ENCODE measurements at places on chromosomes 2 and 18.

- no peak for DNase-seq
These were observed 28.7 kb downstream of the DYSF start for GRCh38 chr2:71482055-71482454.

- no peak for DNase-seq
These were observed 114.5 kb downstream of the ADCYAP1 start for GRCh38 chr18:1019191-1019590.

DNA sequence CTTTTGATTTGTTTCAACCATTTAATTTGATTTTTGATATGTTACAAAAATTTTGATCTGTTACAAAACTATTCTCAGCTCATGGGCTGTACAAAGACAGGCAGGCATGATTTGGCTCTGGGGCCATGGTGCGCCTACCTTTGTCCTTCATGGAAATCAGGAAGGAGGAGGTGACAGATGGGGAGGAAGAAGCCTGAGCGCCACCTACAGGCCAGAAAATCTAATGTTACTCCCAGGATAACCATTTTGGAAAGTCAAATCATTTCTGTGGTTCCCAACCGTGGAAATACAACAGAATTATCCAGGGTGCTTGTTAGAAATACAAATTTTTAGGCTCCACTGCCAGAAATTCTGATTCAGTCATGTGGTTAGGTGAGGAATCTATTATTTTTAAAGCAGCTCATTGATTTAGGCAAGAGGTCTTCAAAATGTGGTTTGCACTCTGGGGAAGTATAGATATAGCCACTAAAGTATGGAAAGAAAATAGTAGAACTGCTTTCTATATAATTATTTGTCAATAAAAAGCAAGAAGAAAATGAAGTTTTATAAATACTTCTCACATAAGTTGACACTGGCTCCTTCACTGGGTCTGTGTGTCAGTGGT lies 93.9 kb downstream of the EVA1A start:
- DNase-seq, result no peak

DNA sequence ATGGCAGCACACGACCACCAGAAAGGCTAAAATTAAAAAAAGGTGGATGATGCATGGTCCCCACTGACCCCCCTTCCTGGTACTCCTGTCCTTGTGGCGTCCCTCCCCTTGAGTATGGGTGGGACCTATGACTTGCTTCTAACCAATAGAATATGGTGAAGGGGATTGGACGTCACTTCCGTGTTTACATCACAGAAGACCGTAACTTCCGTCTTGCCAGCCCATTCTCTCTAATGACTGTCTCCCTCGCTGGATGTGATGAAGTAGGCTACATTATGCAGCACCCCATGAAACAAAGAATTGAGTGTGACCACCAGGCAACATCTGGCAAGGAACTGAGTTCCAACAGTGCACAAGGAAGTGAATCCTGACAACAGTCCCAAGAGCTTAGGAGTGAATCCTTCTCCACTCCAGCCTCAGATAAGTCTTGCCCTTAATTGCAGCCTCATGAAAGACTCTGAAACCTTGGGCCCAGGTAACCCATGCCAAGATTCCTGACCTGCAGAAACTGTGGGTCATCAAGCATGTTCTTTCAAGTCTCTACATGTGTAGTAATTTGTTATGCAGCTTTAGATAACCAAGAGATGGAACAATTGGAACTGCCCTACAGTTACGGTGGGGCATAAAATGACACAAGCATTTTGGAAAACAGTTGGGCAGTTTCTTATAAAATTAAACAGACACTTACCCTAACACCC lies 80.1 kb upstream of the NPAS2 start:
- no peak for DNase-seq

DNA sequence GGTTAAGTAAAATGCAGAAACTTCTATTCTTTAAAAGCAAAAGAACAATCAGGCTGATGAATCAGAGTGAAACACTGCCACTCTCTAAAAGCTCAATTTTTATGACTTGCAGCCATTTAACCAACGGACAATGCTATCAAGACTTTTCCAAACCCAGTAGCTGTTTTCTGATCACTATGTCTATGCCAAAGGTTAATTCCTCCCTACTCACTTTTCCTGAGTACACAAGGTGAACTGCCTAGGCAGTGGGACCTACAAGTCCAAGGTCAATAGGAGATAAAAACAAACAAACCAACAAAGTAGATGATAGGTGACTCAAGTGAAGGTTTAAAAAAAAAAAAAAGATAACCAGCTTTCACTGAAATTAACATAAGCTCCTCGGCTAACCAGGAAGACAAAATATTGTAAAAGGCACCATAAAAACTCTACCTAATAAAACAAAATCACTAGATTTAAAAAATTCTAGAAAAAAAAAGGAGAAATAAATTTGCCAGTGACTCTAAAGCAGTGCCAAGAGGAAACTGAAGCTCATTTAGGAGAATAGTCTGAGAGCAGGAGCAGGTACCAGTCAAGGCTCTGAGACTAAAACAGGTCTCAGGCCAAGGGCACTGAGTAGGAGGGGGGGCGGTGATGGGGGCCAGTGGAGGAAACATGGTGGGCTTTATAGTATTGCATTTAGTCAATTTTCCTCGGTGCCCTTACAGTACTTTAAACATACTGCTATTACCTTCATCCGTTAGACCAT lies 134.1 kb upstream of the DLGAP1 start:
- no peak for DNase-seq

- DNase-seq, result no peak
These were observed 589.0 kb upstream of the ACVR2A start for GRCh38 chr2:147255812-147256211.

GRCh38 chr18:78743078-78743477 lies 236.5 kb upstream of the SALL3 start:
- DNase-seq, result no peak

GRCh38 chr2:141048951-141049350 lies 1081.9 kb downstream of the LRP1B start:
- DNase-seq, result no peak

DNA sequence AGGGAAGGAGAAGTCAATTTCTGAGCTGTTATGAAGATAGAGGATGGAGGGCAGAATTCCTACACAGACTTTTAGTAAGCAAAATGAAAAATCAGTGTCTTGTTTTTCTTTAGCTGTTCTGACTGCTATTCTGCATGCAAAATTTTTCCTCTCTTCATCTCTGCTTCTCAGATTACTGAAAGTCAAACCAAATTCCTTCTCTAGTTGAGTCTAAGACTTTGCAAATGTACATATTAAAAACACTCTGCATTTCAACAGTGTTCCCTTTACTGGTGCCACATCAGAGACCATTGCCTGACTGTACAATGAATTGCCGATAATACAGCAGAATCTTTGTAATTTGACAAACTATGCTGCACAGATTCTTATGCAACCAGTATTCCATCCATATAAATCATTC lies 198.8 kb downstream of the EXOC6B start:
- DNase-seq, result no peak

DNA sequence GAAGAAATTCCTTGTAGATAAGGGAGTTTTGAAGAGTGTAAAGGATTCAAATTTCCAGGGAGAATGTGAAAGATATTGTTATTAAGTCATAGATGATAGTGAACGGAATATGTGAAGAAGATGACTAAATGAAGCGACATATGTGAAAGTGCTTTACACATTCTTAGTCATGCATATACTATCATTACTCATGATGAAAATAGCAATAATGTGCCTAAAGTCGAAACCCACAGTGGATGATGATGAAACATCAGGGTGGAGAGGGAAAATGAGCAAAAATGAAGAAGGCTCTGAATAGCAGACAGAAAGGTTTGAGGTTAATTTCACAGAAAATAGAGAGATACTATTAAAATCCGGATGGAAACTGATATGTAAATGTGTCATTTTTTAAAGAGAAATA lies 1237.1 kb downstream of the LRP1B start:
- DNase-seq, result no peak

GRCh38 chr2:76008001-76008702 lies 297.4 kb upstream of the GCFC2 start:
- no peak for DNase-seq

DNA sequence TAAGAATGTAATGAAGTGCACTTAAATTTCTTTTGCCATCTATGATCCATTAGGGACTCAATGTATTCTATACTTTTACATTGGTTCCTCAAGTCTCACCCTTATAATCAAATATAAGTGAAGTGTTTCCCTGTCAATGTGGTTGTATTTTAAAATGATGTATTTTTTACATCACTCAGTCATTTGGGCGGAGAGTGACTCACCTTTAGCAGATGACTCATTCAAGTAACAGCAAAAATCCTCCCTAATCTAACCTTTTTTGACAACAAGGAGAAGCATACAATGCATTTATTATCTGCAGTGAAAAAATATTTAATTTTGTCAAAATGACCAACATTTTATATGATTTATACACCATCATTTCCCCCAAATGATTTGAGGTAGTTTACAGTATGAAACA lies 94.4 kb downstream of the FANCL start:
- DNase-seq, result no peak

DNA sequence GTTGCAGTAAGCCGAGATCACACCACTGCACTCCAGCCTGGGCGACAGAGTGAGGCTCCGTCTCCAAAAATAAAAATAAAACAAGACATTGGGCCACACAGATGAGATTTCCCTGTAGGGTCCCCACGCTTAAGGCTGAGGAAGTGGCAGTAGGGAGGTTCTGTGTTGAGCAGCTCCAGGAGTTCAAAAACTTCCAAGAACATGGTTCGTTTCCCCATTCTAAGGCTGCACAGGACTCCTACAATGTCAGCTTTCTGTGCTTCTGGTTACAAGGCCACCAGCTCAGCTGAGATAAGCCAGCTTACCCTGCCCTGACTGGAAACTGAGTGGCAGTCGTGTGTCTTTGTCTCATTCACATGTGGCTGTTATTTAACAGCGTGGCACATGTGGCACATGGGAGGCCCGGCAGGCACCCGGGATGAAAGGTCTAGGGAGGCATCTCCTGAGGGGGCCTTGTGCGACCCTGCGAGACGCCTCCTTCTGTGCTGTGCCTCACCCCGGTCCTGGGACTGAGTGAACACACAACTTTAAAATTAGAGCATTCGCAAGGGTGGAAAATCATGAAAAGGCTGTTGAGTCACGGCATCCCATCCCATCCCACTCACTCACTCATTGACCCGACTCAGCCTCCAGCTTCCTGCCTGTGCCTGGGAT lies 7.7 kb downstream of the ITGB1BP1 start:
- DNase-seq, result no peak

DNA sequence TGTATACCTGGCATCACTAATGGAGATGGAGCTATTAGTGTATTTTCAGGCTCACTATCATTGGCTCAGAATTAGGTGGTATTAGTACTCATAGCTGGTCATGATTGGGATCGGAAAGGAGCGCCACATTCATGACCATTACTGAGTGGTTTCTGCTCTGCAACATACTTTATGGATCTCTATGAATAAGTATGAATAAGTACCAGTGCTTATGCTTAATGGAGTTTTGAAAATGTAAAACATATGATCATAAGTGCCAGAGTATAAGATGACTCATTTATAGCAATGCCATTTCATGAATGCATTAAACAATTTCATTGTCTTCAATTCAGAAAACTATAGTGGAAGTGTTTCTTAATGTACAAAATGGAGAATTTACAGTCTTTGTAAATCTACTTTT lies 156.7 kb downstream of the GALNT3 start:
- DNase-seq, result no peak

- no peak for DNase-seq
These were observed 901.4 kb downstream of the DCDC2C start for GRCh38 chr2:4604767-4605166.

DNA sequence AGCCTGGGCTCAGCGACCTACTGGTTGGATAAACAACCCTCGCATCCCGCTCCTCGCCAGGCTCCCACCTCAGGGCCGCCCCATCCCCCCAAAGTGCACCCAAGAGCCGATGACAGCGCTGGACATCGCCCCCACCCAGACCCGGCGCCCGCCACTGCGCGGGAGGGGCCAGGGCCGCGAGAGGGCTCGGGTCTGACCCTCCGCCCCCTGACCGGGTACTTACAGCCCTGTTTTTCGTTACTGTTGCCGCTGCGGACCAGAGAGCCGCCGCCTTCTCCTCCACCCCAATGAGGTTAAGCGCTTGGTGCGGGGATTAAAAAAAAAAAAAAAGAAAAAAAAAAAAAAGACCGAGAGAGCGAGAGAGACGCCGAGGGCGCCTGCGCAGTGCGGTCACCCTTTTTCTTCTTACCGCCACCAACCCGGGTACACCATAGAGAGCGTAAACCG lies at the start of gene CLASP1:
TSS of gene CLASP1 (minus strand) at position 314 of the 447 bp plus-strand sequence. CDS start 43,567 bp downstream, outside the sequence.
- DNase-seq, result no peak

DNA sequence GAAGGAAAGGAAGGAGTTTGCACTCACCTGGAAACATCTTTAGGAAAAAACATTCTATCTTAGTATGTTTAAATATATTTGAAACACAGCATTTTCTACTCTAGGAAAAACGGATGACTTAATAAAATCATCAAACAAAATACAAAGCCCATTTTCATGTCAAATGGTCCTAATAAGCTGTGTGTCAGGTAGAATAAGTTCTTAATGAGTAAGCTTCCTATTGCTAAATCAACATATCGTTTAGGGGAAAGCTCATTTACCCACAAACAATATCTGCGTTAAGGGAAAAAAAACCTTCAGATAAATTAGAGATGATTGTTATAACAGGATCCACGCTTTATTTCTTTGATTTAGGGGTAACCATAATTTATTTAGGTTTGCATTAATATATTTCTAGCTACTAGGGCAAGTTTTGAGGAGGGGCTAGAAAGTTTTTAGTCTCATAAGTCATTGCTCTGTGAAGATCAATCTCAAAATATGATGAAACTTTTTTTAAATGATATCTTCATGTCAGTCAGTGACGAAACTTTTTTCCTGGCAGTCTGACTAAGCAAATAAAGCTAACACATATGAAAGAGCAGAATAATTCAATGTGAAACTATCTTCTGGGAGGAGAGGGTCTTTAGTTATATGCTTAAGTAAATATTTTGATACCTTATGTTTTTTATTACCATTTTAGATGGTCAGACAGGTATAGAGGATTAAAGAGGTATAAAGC lies 147.1 kb downstream of the WDSUB1 start:
- no peak for DNase-seq

All from activated CD4-positive, CD25-positive, alpha-beta regulatory T cell treated with anti-CD3 and anti-CD28 coated beads, Interleukin-2, amount 50 U/mL, for 16 hours (primary cell).